ENCODE measurements at places on chromosomes 12 and 14. TPM values are rescaled to one million over a fixed set of nuclear protein-coding genes. Genes with fewer than 3 reads are reported as not detected.

SMIM41 gene
- total RNA-seq = not detected

TMBIM6 gene
- total RNA-seq = 411 TPM

ASCL1 gene
- total RNA-seq = not detected

GLIPR1L2 gene
- total RNA-seq = 0.19 TPM

NXPH4 gene
- 4.1 TPM for total RNA-seq

RNASE4 gene
- total RNA-seq = 8.9 TPM

IAPP gene
- not detected for total RNA-seq

HEATR5A gene
- 22.4 TPM for total RNA-seq

CHMP4A gene
- 80.8 TPM for total RNA-seq

CD4 gene
- total RNA-seq = not detected

PTGER2 gene
- 1.6 TPM for total RNA-seq

NGB gene
- total RNA-seq = not detected

RNASE3 gene
- not detected for total RNA-seq

PPP2R5C gene
- total RNA-seq = 77.8 TPM

DUSP6 gene
- 8.6 TPM for total RNA-seq

SRRM4 gene
- total RNA-seq = not detected

FLVCR2 gene
- 5.8 TPM for total RNA-seq
